ENCODE measurements at places on chromosomes 7 and 10.

DNA sequence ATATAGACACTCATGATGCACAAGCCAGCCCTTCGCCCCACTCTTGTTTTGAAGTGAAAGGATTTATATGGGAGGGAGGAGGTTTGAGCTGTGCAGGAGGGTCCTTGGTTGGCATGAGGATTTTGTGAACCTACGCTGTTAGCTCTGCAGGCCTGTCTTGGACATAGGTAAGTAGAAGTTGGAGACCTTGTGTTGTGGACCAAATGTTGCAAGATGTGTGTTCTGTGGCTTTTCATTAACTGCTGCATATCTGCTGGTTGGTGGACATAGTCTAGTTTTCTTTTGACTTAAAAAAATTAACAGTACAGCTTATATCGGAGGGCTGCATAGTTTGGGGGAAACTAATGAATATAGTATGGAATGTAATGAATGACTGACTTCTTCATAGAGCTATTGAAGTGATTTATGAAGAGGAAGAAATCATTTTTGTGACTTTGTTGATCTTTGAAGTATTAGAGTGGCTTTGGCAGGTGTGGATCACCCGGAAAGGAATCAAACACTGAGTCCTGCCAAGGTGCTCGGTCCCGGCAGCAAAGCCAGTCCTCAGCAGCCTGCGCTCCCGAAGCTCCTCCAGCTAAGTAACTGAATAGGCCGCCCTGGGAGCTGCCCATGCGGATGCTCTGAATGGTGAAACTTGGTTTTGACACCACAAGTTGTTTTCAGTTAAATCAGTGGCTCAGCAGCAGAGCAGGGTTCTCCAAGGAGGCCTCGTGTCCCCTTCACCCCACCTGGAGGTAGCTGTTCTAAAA lies 3.2 kb downstream of the MGMT start:
- no peak for DNase-seq

DNA sequence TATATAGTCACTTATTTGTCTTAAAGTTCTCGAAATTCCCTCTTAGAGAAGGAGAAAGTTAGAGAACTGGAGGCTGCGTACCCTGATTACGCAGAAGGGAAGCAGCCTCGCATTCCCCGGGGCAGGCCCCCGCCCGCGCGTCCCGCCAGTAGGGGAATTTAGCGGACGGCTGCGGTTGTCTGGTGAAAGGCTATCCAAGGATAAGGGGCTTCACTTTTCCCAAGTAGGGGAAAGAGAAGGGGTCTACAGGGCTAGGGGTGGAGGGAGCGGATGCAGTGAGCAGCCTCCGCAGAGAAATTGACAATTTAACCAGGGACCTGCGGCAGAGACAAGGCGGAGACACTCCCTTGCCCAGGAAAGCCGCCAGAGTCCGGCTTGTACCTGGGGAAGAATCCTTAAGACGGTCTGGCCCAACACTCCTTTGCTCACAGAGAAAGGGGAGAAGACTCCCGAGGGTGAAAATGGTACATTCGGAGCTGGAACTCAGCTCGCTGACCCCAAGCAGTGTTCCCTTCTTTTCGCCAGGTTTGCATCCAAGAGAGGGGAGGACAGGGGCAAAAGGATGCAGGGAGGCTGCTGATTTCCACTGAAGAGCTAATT lies 994 bp upstream of the MAGI2 start:
- DNase-seq, result peak; percentile 72

GRCh38 chr10:124328477-124329220 lies 90.1 kb downstream of the OAT start:
- no peak for DNase-seq

DNA sequence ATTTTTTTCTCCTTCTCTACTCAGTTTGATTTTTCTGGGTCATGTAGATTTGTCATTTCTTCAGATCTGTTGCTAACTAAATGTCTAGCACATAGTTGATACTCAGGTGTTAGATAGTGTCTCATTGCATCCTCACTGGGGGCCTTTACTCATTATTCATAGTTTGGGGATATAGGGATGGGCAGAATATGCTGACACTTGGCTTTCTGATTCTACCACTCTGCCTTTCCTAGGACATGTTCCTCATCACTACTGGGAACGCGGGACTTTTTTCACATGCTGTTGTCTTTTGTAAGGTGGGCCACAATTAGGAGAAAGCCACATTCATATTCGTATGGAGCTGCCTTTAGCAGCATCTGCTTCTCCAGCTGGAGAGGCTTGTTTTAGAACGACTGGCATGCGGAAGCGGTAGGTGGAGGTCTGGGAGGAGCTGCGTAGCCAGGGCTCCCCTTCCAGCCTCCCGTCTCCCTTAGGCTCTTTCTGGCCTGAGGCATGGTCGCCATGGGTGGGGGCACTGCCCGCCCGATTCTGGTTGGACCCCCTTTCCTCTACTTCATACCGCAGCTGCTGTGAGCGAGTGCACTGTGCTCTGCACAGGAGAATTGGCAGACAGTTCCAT lies 78.8 kb downstream of the SND1 start:
- no peak for DNase-seq

DNA sequence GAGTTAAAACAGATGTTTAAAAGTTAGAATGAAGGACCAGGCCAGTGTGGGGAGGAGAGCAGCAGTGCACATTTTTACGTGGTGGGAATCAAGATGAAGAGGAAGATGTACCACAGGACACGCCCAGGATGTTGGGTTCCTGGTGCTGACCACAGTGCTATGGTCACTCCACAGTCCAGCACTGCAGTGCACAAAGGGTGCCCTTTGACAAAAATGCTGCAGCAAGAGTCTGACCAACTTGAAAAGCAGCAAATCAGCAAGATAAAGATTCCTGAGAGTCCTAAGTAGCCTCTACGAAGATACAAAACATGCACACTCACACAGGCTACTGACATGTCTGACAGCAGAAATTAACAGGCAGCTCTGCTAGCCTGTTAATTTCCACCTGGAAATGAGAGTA lies 107.1 kb downstream of the PIP4K2A start:
- no peak for DNase-seq

GRCh38 chr10:104036518-104037260 lies 49.0 kb downstream of the COL17A1 start:
- DNase-seq, result no peak

DNA sequence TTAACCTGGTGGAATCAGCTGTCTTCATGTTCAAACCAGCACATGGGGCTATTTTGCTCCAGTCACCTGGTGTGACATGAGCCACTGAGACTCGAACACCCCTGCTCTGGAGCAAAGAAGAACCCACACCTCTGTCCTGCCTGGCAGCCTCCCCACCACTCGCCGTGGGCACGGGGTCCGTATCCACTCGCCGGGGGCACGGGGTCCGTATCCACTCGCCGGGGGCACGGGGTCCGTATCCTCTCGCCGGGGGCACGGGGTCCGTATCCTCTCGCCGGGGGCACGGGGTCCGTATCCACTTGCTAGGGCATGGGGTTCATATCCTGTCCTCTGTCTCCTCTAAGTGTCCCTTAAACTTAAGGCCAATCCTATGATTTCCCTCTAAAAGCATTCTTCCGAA lies 558.7 kb downstream of the PTPRN2 start:
- DNase-seq, result no peak

- DNase-seq, result no peak
These were observed 23.2 kb upstream of the C1GALT1 start for GRCh38 chr7:7159063-7159658.

All from GM03348 (cell line).